Frontal cortex (tissue), 4 donors: ENCODE measurements at places on chromosomes 3 and 15. TPM values are rescaled to one million over a fixed set of nuclear protein-coding genes. Genes with fewer than 3 reads are reported as not detected.

IMPG2 gene
- total RNA-seq, result 3.3 TPM

TMF1 gene
- total RNA-seq, result 36.7 TPM

ISLR gene
- 12.6 TPM for total RNA-seq

TAGLN3 gene
- total RNA-seq, result 174 TPM

CPNE9 gene
- 0.41 TPM for total RNA-seq

AMOTL2 gene
- total RNA-seq, result 62.0 TPM

SUMF1 gene
- 25.7 TPM for total RNA-seq

SELENOK gene
- 68.5 TPM for total RNA-seq

ACAN gene
- total RNA-seq, result 0.41 TPM

ACP3 gene
- not detected for total RNA-seq

KNG1 gene
- not detected for total RNA-seq

MKRN3 gene
- 18.3 TPM for total RNA-seq

PLSCR5 gene
- under 0.01 TPM for total RNA-seq

PIGZ gene
- total RNA-seq, result 2.9 TPM

SV2B gene
- 42.8 TPM for total RNA-seq

NR1I2 gene
- 0.82 TPM for total RNA-seq

IQCH gene
- total RNA-seq, result 2.9 TPM

MEX3B gene
- total RNA-seq, result 89.7 TPM

TNNC1 gene
- total RNA-seq, result 0.41 TPM

CD200 gene
- 49.7 TPM for total RNA-seq

MAGI1 gene
- 39.1 TPM for total RNA-seq

ERICH6 gene
- total RNA-seq, result under 0.01 TPM

ITPKA gene
- 1.6 TPM for total RNA-seq

DLG1 gene
- total RNA-seq, result 112 TPM

AZI2 gene
- total RNA-seq, result 51.0 TPM

ANKUB1 gene
- 0.41 TPM for total RNA-seq

TIPARP gene
- 44.0 TPM for total RNA-seq

LYZL4 gene
- not detected for total RNA-seq

DCUN1D1 gene
- 60.3 TPM for total RNA-seq

SKIL gene
- 160 TPM for total RNA-seq

DAZL gene
- total RNA-seq, result not detected

GOLGA6A gene
- under 0.01 TPM for total RNA-seq

PIERCE2 gene
- total RNA-seq, result 3.7 TPM

CHDH gene
- 1.2 TPM for total RNA-seq

NT5DC2 gene
- 39.9 TPM for total RNA-seq

CDHR4 gene
- not detected for total RNA-seq

FRMD4B gene
- 72.2 TPM for total RNA-seq

GPR62 gene
- 0.41 TPM for total RNA-seq

GP5 gene
- total RNA-seq, result not detected

RCN2 gene
- total RNA-seq, result 65.2 TPM

SPSB4 gene
- 4.1 TPM for total RNA-seq

PCYT1A gene
- 15.1 TPM for total RNA-seq

DET1 gene
- total RNA-seq, result 8.2 TPM
